ENCODE measurements at places on chromosomes 1 and 21.

GRCh38 chr1:92165389-92165788, 52.3 kb upstream of the C1orf146 start:
- no peak for DNase-seq

GRCh38 chr21:33441489-33442477, 38.0 kb downstream of the TMEM50B start:
- DNase-seq = no peak

- DNase-seq = no peak
These were observed 2.7 kb downstream of the LRRC71 start for GRCh38 chr1:156922986-156923669.

DNA sequence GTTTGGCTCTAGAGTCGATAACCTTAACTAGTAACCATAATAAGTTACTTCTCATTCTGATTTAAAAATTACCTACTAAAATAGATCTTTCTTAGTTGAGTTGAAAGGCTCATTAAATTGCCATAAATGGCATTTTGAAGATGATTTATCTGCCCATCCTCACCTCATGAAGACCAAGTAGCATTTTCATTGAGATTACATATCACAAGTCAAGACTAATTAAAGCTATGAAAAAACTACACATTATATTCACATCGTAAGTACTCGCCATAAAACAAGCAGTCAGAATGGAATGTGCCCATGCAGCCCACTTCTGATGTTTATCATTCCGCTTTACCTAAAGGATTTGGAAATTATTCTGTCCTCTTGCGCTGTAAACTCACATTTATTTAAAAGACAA, 212.0 kb downstream of the COL11A1 start:
- no peak for DNase-seq

GRCh38 chr1:147756341-147756740, 4.1 kb downstream of the GJA5 start:
- DNase-seq = no peak
